ENCODE measurements at places on chromosomes 5 and 9.

GRCh38 chr5:99948850-99949249 lies 586.3 kb upstream of the FAM174A start:
- no peak for DNase-seq

DNA sequence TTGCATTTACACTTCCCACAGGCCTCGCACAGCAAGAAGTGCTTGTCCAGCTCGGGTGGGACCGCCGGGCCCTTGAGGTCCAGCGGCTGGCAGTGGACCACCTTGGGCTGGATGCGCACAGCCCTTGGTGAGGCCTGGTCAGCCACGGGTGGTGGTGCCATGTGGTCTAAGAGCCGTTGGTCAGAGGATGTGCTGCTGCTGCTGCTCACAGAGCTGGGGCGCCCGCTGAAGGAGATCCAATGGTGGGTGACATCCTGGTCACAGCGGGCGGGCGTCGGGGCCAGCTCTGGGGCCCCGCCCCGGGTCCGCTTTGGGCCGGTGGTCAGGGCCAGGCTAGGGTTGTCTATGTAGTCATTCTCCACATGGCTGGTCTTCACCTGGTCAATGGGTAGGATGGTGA lies 10.2 kb downstream of the SPRY4 start:
- no peak for DNase-seq

- no peak for DNase-seq
Observed at GRCh38 chr9:76013809-76014208, 123.3 kb downstream of the PCSK5 start.

DNA sequence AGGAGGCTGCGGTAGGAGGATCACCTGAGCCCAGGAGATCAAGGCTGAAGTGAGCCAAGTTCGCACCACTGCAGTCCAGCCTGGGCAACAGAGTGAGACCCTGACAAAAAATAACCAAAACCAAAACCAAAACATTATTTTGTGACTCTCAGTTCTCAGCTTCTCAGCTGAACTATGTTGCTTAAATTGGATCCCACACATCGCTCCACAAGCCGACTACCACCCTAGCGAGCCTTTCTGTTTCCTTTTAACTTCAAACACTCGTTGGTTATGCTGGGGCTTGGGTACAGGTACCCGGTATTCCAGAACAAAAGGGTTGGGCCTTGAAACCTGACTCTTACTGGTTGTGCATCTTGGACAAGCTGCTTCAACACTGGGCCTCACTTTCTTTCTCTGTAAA lies 3.8 kb upstream of the PTGS1 start:
- DNase-seq = no peak

DNA sequence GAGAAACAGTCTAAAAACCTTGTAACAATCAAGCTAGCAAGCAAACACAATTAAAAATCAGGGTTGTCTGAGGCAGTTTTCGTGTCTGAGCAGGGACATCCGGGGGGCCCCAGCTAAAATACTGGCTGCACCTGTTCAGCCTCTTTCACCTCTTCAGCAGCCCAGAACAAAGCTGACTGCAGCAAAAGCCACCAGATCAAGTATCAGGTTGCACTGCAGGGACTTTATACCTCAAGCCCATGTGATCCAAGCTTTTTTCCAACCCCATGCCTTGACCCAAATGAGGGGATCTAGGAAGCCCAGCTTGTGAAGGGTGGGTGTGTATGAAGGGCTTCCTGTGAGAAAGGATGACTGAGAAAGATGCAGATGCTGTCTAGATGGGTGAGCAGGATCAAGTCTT lies 133.4 kb downstream of the SEMA6A start:
- DNase-seq = no peak

GRCh38 chr9:30140407-30140806 lies 2244.0 kb upstream of the ACO1 start:
- no peak for DNase-seq

- no peak for DNase-seq
Observed at GRCh38 chr5:9441610-9442009, 104.3 kb downstream of the SEMA5A start.

DNA sequence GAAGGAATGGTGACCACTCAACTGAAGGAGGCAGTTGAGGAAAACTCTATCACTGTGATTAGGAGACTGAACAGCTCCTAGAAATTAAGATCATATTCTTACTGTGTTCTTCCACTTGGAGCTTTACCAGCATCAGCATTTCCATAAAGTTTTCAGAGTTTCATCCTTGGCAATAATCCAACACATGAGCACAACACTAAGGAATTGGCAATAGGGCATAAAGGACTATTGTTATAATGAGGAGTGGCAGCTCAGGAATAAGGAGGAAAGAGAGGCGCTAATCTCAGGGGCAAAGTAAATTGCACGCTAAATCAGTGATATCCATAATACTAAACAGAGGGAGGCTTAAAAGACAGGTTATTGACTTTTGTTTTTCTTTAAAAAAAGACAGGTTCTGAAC lies 338.9 kb downstream of the EFNA5 start:
- DNase-seq = no peak

DNA sequence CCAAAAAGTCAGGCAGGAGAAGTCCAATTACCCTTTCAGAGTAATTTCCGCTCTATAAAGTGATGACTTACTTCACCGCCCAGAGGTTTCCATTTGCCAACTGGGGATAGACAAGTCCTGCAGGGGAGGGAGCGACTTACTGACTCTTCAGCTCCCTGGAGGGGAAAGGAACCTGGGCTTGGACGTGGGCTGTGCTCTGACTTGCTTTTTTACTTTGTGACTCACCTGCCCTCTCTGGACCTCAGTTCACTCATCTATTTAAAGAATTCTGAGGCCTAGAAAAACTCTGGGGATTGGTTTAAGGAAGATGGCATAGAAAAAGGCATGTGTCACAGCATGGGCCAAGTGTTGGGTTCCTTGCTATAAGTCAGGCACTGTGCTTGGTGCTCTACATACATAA lies 180.4 kb upstream of the TRIM32 start:
- DNase-seq = no peak

DNA sequence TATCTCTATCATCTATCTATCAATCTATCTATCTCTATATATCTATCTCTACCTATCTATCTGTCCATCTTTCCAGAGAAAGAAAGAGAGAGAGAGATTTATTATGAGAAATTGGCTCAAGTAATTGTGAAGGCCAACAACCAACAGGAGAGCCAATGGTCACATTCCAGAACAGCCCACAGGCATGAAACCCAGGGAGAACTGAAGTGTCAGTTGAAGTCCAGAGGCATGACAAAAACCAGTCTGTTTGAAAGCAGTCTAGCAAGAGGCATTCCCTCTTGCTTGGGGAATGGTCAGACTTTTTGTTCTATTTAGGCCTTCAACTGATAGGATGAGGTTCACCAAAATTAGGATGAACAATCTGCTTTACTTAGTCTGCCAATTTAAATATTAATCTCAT lies 87.6 kb upstream of the PLCXD3 start:
- DNase-seq = no peak

DNA sequence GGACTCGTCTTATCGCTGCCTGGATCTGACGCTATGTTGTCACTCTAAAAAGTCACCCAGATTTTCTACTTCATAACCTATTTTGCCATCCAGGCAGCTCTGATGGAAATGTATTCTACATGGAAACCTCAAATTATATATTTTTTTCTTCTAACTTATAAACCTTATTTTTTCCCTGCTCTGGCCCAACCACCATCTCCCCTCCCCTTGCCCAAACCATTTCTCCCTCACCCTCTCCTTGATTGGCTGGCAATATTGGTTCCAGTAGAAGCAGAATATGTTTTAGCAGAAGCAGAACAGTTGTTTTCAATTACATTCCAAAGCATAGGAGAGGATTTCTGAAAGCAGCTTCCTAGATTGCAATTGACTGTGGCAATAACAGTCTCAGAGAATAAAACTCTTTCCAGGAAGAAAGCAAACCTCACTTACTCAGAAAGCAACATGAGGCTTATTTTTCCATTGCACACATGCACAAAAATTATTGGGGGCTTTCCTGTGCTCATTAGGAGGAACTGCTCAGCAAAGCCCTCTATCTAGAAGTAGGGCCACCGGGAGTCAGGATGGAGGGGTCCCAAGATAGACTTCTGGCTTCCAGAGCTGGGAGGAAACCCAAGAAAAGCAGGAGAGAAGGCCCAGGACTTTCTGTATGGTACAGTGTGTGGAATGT lies 191.8 kb downstream of the ESM1 start:
- DNase-seq = no peak
